ELR (cell line): ENCODE measurements at places on chromosomes 11 and 22.
A peak's percentile ranks its signal among the peaks of the same experiment; 100 is the strongest.

DNA sequence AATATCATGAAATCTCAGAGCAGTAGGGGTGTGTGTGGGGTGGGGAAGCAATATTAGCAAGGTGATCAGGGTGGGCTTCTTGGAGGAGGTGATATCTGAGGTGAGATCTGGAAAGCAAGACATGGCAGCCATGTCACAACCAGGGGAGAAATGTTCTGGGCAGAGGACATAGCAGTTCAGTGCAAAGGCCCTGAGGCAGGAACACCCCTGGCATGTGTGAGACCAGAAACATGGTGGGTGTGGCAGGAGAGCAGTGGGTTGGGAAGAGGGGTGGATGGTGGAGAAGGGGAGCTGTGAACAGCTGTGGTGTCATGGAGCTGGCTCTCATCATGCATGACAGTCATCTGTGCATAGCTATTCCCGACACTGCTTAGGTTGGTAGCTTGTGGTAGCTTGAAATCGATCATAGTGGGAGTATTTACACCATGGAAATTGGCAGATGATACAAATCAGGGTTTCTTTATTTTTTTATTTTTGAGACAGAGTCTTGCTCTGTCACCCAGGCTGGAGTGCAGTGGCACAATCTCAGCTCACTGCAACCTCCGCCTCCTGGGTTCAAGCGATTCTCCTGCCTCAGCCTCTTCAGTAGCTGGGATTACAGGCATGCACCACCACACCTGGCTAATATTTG, 17.9 kb upstream of the MPPED1 start:
- DNase-seq, result no peak

- no peak for DNase-seq
These were observed 966.5 kb downstream of the NTM start for GRCh38 chr11:132336781-132337535.

DNA sequence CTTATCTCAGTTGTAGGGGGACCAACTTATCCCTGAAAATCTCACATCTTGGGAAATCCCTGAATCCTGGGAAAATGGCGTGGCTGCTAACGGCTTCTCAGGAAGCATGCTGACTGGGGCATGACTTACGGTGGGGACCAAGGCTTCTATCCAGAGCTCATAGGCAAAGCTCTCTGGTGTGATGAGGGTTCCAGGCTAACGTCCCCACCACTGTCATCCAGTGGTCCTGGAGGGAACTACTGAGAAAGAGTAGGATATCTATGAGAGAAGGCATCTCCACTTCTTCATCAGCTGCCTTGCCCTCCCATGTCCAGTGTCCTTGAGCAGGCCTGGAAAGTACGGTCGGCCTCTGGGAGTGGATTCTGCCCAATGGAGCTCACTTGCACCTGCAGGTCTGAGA, 210.4 kb upstream of the B3GAT1 start:
- DNase-seq, result no peak

DNA sequence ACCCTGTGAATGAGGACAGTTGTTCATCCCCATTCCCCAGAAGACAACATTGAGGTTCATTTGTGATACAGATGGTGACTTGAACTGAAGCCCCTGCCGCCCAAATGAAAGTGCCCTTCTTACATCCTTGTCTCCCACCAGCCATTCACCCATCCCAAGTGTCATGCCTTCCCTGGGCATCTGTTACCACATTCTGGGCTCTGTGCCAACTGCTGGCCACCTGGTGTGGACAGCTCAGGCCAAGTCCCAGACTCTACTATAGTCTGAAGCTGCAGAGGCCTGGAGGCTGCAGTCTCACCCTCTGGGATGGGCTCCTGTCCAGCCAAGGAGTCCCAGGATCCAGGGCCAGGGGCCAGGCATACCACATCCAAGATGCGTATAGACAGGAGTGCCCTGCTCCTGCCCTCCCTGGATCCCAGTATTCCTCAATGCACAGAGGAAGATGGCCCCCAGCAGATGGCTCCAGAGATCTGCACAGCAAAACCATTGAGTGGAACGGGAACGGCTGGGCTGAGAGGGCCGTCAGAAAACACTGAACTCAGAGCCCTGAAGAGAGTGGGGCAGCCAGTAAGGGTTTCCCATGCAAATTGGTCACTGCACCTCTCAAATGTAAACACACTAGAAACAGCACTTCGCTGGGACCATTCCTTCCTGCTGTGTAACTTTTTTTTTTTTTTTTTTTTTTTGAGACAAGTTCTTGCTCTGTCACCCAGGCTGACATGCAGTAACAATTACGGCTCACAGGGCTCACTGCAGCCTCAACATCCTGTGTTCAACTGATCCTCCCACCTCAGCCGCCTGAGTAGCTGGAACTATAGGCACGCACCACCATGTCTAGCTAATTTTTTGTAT, 22.8 kb downstream of the ARRB1 start:
- DNase-seq, result peak; percentile 80

GRCh38 chr11:25612806-25613205, 719.1 kb upstream of the ANO3 start:
- peak; percentile 8 for DNase-seq

GRCh38 chr11:27291954-27292636, 70.9 kb downstream of the CCDC34 start:
- peak; percentile 6 for DNase-seq

DNA sequence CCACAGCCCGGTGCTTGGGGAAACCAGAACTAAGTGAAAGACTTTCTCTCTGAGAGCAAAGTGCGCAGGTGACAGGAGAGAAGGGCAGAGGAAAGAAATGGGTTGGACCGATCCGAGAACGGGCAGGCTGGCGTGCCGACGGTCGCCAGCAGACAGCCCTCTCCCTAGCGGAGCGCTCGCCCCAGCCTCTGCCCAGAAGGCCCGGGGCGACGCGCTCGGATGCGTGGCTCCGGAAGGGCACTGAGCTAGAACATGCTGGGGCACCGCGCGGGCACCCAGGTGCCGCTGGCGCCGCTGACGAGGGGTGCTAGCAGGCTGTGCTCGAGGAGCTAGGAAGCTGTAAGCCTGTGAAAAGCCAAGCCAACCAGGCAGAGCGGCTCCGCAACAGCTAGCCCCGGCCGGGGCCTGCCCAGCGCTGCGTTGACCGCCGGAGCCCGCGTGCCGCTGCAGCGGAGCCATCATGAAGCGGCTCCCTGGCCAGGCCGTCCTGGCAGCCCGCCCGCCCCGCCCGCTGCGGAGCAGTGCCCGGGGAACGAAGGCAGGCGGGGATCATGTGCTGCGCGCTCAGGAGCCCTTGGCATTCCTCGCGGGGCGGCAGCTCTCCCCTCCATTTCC, 22.1 kb upstream of the RRAS2 start:
- DNase-seq, result peak; percentile 67

GRCh38 chr11:2552210-2552609, 107.4 kb downstream of the KCNQ1 start:
- DNase-seq, result no peak

GRCh38 chr11:16406226-16406625, 49.9 kb upstream of the SOX6 start:
- no peak for DNase-seq

- no peak for DNase-seq
These were observed 56.1 kb upstream of the ALX4 start for GRCh38 chr11:44366026-44366425.

DNA sequence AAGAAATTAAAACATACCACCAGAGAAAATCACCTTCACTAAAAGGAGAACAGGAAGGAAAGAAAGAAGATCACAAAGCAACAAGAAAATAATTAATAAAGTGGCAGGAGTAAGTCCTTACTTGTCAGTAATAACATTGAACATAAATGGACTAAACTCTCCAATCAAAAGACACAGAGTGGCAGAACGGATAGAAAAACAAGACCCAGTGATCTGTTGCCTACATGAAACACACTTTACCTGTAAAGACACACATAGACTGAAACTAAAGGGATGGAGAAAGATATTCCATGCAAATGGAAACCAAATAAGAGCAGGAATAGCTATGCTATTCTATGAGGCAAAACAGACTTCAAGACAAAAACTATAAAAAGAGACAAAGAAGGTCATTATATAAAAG, 25.9 kb downstream of the PLA2G6 start:
- no peak for DNase-seq

- DNase-seq, result no peak
These were observed 7.8 kb downstream of the MRGPRF start for GRCh38 chr11:69005183-69005630.

DNA sequence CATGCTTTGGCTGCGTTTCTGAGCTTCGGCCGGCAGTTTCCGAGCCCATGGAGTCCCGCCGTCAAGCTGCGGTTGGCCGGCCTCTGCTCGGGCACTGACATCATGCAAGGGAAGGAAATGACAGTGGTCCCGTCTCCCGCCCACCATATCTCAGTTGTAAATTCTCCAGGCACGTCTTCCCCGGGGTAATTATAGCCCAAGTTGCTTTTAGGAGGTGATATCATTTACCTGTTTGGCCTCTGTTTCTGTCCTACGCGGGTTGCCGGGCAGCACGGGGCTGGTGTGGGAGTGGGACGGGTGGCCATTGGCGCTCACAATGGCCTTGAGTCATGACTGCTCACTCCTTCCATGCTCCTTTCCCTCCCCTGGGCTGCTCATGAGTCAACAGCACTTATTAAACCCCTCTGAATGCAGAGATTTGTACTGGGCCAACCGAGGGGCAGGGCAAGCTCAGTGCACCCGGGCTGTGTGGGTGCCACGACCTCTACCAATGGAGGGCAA, 4.2 kb upstream of the ANO1 start:
- DNase-seq, result peak; percentile 37

- peak; percentile 47 for DNase-seq
These were observed 107.9 kb downstream of the SCN3B start for GRCh38 chr11:123546515-123546914.

GRCh38 chr11:7587712-7588111, 73.9 kb downstream of the PPFIBP2 start:
- no peak for DNase-seq

GRCh38 chr11:21476588-21476987, 716.3 kb upstream of the ANO5 start:
- DNase-seq, result no peak

DNA sequence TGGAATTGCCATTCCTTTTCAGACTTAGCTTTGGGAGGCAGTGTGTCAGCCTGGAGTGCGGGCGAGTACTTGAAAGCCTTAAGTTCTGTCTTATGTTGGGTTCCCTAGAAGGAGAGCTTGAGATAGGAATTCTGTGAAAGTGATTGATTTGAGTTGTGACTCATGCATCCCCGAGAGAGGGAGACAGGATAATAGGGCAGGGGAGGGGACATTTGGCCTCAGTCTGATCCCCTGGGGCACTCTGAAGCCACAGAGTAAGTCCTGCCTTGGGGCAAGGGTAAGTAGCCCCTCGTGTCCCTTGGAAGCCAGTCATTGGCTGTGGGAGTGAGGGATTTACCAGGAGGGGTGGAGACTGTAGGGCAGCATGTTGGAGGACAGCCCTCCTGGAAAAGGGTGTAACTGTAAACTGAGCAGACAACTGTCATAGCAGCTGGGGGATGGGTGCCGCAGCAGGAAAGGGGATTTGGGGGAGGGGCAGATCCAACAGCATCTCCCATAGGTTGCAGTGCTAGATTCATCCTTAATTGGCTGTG, 44.0 kb downstream of the KIAA1671 start:
- DNase-seq, result peak; percentile 52

DNA sequence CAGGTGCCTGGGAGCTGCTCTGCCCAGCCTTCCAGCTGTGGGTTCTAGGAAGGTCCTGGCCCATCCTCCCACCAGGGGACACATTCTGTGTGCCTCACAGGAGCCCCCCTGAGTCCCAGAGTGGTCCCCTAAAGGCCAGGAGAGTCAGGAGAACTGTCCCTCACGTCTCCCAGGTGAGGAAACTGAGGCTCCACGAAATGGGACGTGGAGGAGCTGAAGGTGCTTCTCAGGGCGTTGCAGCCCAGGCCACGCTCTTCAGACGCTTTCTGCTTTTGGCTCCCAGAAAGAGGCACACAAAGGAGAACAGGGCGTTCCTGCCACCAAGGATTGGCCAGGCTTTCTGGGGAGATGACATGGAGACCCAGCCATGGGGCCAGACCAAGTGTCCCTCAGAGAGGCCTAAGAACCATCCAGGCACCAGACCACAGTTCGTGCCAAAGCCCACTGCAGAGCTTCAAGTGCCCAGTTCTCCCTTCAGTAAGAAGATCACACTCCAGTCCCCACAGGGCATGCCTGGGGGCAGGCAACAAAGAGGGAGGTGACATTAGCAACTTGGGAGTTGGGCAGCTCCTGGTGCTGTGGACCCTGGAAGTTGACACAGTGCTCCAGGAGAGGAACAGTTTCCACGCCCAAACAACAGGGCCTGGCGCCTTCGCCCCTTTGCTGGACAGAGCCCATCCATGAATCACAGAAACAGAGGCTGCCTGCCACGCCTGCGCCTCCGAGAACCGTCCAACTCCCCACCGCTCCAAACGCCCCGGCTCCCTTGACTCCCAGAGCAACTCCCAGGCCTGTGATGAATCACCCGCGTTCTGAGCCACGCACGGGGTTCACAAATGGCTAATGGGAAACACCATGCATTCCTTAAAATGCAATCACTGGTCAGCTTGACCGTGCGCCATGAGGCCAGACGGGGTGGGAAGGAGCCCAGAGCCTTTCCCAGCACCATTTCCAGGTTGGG, 589.2 kb downstream of the BRD1 start:
- no peak for DNase-seq

- peak; percentile 92 for DNase-seq
These were observed 2.7 kb upstream of the CLMP start for GRCh38 chr11:123197711-123198110.

DNA sequence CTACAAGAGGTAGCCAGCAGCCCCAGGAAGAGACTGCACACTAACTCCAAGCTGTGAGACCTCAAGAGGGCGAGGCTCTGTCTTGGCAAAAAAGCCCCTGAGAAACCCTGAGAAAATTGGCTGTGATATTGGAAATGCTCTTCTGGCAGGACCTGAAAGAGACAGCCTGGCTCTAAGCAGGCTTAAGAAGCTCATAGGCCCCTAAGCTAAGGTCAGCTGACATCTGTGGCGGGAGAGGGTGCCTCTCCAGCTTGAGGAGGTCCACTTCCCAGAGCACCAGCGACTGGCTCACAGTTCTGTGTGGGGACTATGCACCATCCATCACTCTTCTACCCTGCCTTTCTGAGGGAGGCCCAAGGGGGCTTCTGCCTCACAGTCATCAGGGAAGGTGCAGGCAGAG, 12.4 kb downstream of the PLEKHA7 start:
- no peak for DNase-seq

- no peak for DNase-seq
These were observed at the start of gene SPON1 for GRCh38 chr11:13962562-13963168. Gene SPON1 (plus strand): TSS chr11:13962723. CDS start chr11:13962905, 182 bp downstream.

- no peak for DNase-seq
These were observed 11.3 kb downstream of the VPS37C start for GRCh38 chr11:61149624-61150615.

DNA sequence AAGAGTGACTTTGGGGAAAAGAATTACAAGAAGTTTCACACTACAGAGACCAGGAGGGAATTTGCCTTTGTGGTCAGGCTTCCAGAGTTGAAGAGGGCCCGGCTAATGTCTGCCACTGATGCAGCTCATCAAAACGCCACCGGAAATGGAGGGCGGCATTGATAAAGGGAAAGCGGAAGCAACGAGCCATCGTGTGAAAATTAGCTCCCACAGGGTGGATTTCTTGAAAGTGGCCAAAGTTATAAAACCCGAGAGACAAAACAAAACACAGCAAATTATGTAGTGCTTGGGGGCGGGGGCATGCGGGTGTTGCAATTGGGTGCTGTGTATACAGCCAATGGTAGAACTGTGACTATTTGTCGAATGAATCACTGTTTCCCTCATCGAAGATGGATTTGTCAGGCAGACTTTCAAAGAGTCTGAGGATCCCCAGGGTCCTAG, 113.0 kb downstream of the ADAMTS15 start:
- peak; percentile 6 for DNase-seq
